ENCODE measurements at places on chromosomes 3 and 15.
A peak's percentile ranks its signal among the peaks of the same experiment; 100 is the strongest.

DNA sequence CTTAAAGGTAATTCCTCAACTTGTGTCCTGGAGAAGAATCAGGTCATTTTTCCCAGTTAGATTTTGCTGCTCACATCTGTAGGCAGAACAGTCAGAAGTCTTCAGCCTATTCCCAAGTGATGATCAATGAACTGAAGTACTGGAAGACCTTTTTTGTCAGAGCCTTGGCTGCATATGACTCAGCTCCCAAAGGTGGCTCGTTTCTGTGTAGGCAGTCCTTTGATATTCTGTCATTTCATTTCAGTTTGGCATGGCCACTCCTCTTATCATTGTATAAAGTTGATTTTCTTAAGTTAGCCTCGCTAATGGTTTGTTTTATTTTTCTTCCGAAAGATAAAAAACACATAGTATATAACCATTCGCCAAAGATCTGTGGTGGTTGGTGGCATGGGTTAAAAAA lies 90.7 kb downstream of the KLHL25 start:
- no peak for DNase-seq
- H3K36me3 ChIP-seq: no peaks in the 10 kb centered on the region
- no peak overlapping the region for H3K27ac ChIP-seq
- no peaks in the 10 kb centered on the region for H3K27me3 ChIP-seq
- H3K4me1 ChIP-seq: peaks cover 4% of the 10 kb centered on the region

DNA sequence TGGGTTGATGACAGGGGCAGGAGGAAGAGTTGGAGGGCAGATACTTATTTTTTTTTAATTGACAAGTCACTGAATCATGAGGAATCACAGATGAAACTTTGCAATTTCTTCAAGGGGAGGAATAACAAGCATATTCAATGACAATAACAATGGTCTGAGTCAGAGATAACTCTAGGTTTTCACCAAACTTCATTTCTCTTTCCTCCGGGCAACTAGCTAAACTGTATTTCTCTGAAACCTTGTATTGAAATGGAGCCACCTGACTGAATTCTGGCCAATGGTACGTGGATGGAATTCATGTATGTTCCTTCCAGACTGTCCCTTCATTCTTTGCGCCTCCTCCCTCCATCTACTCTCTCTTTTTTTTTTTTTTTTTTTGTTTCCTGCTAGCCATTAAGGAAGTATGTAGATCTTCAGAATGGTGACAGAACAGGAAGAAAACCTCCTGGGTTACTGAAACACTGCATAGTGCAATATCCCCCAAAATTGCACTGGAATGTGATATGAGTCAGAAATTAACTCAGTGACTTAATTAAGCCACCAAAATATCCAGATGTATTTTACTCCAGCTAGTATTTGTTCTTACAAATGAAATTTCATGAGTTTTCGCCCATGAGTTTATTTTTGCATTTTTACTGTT lies 495.4 kb downstream of the OTOL1 start:
- DNase-seq: peak; percentile 16
- H3K27ac ChIP-seq: no peak overlapping the region
- H3K4me1 ChIP-seq: no peaks in the 10 kb centered on the region
- H3K36me3 ChIP-seq: no peaks in the 10 kb centered on the region
- no peak overlapping the region for H3K4me3 ChIP-seq

- no peaks in the 10 kb centered on the region for H3K4me1 ChIP-seq
- H3K4me3 ChIP-seq: no peak overlapping the region
- no peak overlapping the region for H3K27ac ChIP-seq
Observed at GRCh38 chr3:95210878-95211277, 1148.0 kb downstream of the NSUN3 start.

DNA sequence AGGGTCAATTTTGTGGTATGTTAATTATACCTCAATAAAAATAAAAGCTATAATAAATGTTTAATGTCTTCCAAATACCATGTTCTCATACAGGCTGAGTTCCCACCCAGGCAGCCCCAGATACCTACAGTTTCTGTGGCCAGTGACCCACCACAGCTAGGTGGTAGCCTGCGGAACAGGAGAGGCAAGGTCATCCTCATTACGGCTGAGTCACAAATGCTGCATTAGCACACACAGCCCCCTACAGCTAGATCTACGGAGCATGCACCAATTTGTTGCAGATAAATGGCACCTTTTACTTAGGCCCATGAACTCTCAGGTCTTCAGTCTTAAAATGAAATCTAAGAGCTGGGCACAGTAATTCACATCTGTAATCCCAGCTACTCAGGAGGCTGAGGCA lies 5.1 kb downstream of the SPATA12 start:
- DNase-seq: peak; percentile 74
- H3K27me3 ChIP-seq: no peaks in the 10 kb centered on the region
- H3K27ac ChIP-seq: no peak overlapping the region
- H3K36me3 ChIP-seq: no peaks in the 10 kb centered on the region

DNA sequence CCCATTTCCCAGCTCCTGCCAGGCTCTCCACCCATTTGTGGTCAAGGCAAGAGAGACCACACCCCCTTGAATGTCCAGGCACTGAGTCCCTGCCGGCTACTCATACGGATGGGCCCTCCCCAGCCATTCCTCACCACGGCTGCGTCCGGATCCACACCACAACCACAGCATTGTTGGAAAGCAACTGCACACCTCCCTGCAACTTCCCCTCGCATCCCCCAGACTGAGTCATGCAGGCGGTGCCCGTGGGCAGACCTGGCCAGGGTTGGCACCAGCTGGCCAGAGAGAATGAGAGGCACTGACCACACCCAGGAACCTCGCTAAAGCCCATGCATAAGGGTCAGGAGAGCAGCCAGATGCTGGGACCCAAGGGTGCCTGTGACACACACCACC lies 30.5 kb downstream of the LOXL1 start:
- no peak overlapping the region for H3K4me3 ChIP-seq
- no peaks in the 10 kb centered on the region for H3K27me3 ChIP-seq
- no peaks in the 10 kb centered on the region for H3K36me3 ChIP-seq
- peaks cover under 1% of the 10 kb centered on the region for H3K4me1 ChIP-seq
- no peak for DNase-seq

GRCh38 chr3:54447427-54447826 lies 325.1 kb downstream of the CACNA2D3 start:
- no peaks in the 10 kb centered on the region for H3K36me3 ChIP-seq
- no peaks in the 10 kb centered on the region for H3K4me1 ChIP-seq
- H3K27me3 ChIP-seq: no peaks in the 10 kb centered on the region
- H3K4me3 ChIP-seq: no peak overlapping the region

GRCh38 chr3:175326041-175326440 lies 466.9 kb downstream of the NAALADL2 start:
- H3K4me3 ChIP-seq: no peak overlapping the region
- H3K4me1 ChIP-seq: no peaks in the 10 kb centered on the region
- no peak for DNase-seq
- no peaks in the 10 kb centered on the region for H3K27me3 ChIP-seq
- no peaks in the 10 kb centered on the region for H3K36me3 ChIP-seq

GRCh38 chr3:109927726-109928125 lies 590.4 kb upstream of the DPPA4 start:
- H3K27ac ChIP-seq: no peak overlapping the region
- no peak overlapping the region for H3K4me3 ChIP-seq
- no peaks in the 10 kb centered on the region for H3K36me3 ChIP-seq
- DNase-seq: peak; percentile 32

DNA sequence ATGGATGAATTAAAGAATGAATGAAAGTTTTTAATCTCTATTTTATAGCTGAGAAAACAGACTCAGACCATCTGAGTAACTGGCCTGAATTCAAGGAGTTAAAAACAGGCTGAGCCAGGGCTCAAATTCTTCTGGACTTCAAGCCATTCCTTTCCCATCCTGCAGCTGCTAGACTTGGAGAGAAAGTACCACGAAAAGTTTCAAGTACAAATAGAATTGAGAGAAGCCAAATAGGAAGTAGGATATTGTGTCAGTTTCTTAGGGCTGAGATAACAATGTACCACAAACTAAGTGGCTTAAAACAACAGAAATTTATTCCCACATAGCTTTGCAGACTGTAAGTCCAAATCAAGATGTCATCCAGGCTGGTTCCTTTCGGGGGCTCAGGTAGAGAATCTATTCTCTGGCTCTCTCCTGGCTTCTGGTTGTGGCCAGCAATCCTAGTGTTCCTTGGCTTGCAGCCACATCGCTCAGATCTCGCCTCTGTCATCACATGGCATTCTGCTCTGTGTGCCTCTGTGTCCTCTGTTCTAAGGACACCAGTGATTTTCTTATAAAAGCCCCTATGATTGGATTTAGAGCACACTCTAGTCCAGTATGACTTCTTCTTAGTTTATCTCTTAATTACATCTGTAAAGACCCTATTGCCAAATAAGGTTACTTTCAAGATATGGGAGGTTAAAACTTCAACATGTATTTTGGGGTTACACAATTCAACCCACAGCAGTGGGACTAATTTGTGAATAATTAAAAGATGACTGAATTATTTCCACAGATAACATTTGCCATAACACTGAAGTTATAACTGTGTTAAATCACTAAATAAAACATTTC lies 25.7 kb upstream of the GOLIM4 start:
- no peak overlapping the region for H3K27ac ChIP-seq
- no peaks in the 10 kb centered on the region for H3K27me3 ChIP-seq
- H3K36me3 ChIP-seq: no peaks in the 10 kb centered on the region

DNA sequence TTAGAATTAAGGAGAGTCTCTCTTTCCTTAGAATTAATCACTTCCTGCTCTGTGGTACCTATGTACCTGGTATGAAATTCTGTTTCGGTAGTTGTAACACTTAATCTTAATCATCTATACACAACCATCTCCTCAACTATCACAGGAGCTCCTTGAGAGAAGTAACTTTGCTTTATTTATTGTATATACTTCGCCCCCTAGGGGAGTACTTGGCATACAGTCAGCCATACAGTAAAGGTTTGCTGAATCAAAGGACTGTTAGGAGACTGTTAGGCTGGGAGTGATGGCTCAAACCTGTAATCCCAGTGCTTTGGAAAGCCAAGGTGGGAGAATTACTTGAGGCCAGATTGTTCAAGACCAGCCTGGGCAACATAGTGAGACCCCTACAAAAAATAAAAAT lies 44.7 kb downstream of the RORA start:
- DNase-seq: no peak
- no peak overlapping the region for H3K27ac ChIP-seq
- no peaks in the 10 kb centered on the region for H3K4me1 ChIP-seq
- no peaks in the 10 kb centered on the region for H3K27me3 ChIP-seq

DNA sequence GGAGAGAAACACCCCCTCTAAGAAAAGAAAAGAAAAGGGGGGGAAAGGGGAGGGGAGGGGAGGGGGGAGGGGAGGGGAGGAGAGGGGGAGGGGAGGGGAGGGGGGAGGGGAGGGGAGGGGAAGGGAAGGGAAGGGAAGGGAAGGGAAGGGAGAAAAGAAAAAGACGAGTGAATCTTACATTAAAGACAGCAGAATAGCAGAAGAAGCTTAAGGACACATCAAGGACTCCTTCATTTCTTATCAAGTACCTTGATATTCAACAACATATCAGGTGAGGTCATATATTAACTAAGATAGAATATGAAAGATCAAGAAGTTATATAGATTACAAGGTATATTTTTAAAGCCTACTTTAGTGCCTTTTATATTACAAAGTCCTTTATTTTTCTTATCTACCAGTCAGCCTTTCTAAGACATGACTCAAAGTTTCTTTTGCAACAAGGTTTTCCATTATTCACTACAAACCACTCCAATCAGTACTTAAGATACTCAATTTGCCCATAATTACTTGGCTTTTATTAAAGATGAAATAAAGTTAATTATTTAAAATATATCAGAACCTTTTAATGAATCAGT lies 17.7 kb upstream of the AADAC start:
- H3K36me3 ChIP-seq: no peaks in the 10 kb centered on the region
- no peak overlapping the region for H3K27ac ChIP-seq
- no peak overlapping the region for H3K4me3 ChIP-seq
- no peaks in the 10 kb centered on the region for H3K27me3 ChIP-seq
- no peaks in the 10 kb centered on the region for H3K4me1 ChIP-seq

DNA sequence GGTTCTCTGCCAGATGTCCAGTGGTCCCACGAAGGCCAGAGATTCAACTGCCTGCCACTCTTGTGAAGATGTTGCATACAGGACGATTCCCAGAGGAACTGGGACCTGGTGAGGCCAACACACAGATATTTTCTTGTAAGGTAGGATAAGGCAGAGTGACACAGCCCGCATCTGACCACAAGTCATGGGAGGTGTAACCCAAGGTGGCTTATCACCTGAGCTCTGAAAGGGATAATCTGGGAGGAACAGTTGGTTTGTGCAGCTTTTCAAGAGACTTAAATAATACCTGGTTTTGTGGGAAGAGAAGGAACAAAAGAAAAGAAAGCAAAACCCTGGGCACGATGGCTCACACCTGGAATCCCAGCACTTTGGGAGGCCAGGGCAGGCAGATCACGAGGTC lies 39.8 kb upstream of the NR2F2 start:
- H3K4me1 ChIP-seq: no peaks in the 10 kb centered on the region
- no peak for DNase-seq
- H3K36me3 ChIP-seq: no peaks in the 10 kb centered on the region

- H3K4me1 ChIP-seq: no peaks in the 10 kb centered on the region
- H3K27me3 ChIP-seq: no peaks in the 10 kb centered on the region
- no peak overlapping the region for H3K27ac ChIP-seq
- no peak overlapping the region for H3K4me3 ChIP-seq
- H3K36me3 ChIP-seq: no peaks in the 10 kb centered on the region
Observed at GRCh38 chr3:171833789-171834460, 9.2 kb upstream of the TMEM212 start.

DNA sequence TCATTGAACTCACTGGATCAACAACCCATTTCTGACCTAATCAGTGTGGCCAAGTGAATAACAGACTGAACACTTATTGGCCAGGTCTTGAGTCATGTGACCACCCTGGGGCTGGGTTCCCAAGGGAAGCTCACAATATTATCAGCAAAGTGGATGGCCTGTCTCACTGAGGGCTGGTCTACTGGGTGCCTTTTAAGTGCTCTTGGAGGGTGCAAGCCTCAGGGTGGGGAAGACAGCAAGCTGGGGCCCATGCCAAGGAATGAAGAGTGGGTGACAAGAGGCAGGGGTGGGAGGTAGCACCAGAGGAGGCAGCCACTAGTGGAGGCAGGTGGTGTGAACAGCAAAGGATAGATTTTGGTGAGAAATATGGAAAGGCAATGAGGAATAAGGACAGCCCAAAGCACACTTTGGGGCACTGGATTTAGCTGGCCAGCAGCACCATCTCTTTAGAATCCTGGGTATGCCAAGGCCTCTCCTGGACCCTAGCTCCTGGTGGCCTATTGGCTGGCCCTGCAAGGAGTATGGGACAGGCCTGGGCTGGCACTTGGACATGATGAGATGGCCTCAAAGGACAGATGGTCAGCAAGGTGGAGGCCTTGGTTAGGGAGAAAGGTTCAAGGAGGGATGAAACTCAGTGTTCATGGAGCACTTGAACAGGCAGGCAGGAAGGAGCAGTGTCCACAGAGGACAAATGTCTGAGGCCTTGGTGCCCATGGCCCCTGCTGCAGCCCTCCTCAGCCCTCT lies 34.2 kb downstream of the HMCES start:
- H3K36me3 ChIP-seq: no peaks in the 10 kb centered on the region
- H3K4me3 ChIP-seq: no peak overlapping the region
- peaks cover 4% of the 10 kb centered on the region for H3K4me1 ChIP-seq
- no peak overlapping the region for H3K27ac ChIP-seq
- DNase-seq: no peak

- no peaks in the 10 kb centered on the region for H3K27me3 ChIP-seq
- H3K27ac ChIP-seq: no peak overlapping the region
- H3K4me1 ChIP-seq: no peaks in the 10 kb centered on the region
- no peak for DNase-seq
- H3K4me3 ChIP-seq: no peak overlapping the region
Observed at GRCh38 chr3:96657710-96658109, 156.7 kb upstream of the EPHA6 start.

- peaks cover 3% of the 10 kb centered on the region for H3K4me1 ChIP-seq
- no peak for DNase-seq
- H3K36me3 ChIP-seq: no peaks in the 10 kb centered on the region
- no peaks in the 10 kb centered on the region for H3K27me3 ChIP-seq
- H3K27ac ChIP-seq: no peak overlapping the region
Observed at GRCh38 chr3:194308601-194309449, 42.3 kb downstream of the CPN2 start.

All from mesendoderm (in vitro differentiated cells).